ENCODE measurements at places on chromosomes 12 and 14. TPM values are rescaled to one million over a fixed set of nuclear protein-coding genes. Genes with fewer than 3 reads are reported as not detected.

DNA sequence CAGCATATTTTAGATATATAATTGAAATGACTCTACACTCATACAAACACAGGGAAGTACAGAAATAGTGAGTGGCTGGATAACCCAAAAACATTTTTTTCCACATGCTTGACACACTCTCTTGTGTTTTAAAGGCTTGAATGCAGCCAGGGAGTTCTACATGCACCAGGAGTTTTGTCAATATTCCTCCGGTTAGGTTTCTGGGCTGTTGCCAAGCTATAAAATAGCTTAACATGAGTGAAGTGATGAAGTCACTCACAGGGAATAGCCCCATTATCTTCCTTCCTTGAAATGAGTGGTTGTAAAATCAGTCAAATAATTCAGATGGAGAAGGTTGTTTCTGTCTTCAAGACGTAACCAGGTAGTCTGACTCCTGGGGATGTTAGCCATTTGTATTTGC, 582.7 kb downstream of the SLC6A15 start:
- no peaks in the 10 kb centered on the region for H3K36me3 ChIP-seq
- no peak for DNase-seq
- H3K4me1 ChIP-seq = no peaks in the 10 kb centered on the region
- H3K27ac ChIP-seq = no peak overlapping the region

DNA sequence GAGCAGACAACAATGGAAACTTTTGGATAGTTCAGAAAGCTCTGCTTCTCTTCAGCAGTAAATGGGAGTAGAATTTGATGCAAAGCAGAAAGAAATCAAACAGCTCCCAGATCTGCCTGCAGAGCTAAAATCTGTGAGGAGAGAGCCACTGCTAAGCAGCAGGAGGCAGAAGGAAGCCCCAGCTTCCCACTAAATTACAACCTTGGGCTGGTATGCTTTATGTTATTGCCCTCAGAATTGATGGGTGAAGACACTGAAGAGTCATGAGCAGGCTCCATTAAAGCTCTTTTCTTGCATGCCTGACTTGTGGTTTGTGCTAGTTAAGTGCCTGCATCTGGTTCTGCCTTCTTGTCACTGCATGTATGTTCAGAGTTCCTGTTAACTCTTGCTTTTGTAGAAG, 8.4 kb downstream of the ZC2HC1C start:
- H3K4me1 ChIP-seq = no peaks in the 10 kb centered on the region
- H3K27me3 ChIP-seq = no peaks in the 10 kb centered on the region
- H3K27ac ChIP-seq = no peak overlapping the region

GRCh38 chr12:130031571-130032189, 127.9 kb upstream of the TMEM132D start:
- H3K27me3 ChIP-seq = no peaks in the 10 kb centered on the region
- H3K4me1 ChIP-seq = no peaks in the 10 kb centered on the region
- no peaks in the 10 kb centered on the region for H3K36me3 ChIP-seq
- DNase-seq = no peak

DNA sequence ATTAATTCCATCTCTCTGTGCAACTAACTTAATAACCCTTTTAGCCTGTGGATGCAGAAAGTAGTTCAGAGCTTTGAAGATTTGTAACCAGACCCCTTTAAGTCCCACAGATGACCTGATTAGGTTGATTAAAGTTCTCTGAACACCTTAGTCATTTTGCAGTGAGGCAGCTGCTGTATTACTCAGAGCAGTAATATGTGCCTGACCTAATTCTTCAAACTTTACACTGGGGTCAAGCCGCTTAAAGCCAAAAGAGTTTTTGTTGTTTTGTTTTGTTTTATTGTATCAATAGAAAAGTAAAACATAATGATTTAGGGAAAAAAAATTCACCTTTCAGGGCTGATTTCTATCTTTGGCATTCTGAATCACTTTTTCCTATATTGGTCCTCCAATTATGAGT, 78.6 kb upstream of the PLEKHG7 start:
- H3K27me3 ChIP-seq = no peaks in the 10 kb centered on the region
- no peak overlapping the region for H3K4me3 ChIP-seq
- DNase-seq = peak; percentile 51

DNA sequence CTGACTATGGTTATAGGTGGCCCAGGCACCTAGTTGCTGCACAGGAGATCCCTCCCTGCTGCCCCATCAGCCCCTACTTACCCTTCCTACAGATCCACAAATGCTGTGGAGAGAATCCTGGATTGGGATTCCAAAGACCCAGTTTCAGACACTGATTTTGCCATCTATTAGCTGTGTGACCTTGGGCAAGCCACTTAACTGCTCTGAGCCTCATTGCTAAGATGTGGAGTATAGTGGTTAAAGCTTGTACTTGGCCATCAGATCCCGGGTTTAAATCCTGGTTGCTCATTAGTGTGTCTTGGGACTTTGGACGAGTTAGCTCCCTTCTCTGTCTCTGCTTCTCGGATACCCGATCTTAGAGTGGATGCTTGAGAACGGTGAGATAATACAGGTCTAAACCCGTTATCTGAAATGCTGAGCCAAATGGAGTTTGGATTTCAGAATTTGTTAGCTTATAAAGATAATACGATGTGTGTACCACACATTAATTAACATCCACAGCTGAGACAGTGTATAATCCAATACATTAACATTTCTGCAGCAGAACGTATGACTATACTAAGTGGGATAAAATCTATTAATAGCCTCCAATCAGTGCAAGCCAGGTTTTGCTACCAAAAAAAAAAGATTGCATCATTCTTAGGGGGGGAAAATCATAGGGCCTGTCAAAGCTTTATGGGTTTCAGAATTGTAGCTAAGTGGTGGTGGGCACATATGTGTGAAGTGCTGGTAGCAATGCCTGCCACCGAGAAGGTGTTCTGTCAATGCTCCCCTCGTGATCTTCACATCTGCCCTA, 16.0 kb downstream of the PROX2 start:
- DNase-seq = no peak
- H3K27me3 ChIP-seq = no peaks in the 10 kb centered on the region
- no peaks in the 10 kb centered on the region for H3K36me3 ChIP-seq
- peaks cover 3% of the 10 kb centered on the region for H3K4me1 ChIP-seq

The NEUROD4 gene
- total RNA-seq = not detected

DNA sequence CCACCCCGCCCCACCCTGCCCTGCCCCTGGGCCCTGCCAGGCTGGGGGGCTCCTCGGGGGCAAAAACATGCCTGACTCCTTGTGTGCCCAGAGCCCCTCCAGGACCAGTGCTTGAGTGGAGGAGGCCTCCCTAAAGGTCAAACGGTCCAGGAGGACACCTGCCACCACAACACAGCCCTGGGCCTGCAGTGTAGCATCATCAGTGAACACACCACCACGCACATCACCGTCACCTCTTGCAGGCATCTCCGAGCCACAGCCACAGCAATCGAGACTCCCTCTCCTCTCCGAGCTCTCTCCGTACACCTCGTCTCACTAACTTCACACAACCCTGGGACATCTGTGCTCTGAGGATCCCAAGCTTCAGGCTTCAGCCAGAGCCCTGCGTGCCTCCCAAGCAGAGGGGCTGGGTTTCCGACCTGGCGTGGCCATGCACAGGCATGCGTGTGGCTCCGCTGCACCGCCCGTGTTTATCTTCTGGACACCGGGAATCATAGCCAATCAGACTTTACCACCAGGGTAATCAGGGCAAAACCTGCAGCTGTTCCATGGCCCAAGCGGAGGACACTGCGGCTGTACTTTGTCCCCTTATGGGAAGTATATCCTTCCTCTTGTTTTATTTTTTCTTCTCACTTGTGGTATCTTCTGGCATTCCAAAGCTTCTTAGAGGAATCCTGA, 6.2 kb upstream of the DIO3 start:
- no peak overlapping the region for H3K4me3 ChIP-seq
- no peak for DNase-seq
- H3K27me3 ChIP-seq = peaks cover 10% of the 10 kb centered on the region
- no peaks in the 10 kb centered on the region for H3K36me3 ChIP-seq
- H3K4me1 ChIP-seq = no peaks in the 10 kb centered on the region

DNA sequence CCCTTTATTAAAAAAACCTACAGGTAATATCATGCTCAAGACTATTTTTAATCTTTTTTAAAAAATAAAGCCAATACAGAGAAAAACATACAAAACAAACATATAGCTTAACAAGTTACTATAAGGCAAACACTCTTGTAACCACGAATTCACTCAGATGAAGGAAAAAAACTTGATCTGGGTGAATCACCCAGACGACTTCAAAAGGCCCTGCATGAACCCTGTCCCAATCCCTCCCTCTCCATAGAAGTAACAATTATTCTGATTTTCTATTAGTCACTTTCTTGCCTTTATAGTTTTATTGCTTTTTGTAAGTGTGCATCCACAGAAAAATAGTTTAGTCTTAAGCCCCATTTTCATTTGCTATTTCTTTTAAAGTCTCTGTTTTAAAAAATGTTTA, 72.6 kb downstream of the LRP6 start:
- DNase-seq = peak; percentile 68
- H3K4me1 ChIP-seq = peaks cover 2% of the 10 kb centered on the region
- H3K4me3 ChIP-seq = no peak overlapping the region
- no peaks in the 10 kb centered on the region for H3K36me3 ChIP-seq

The MYF6 gene
- total RNA-seq = under 0.01 TPM

- H3K36me3 ChIP-seq = no peaks in the 10 kb centered on the region
- no peak overlapping the region for H3K27ac ChIP-seq
- no peak overlapping the region for H3K4me3 ChIP-seq
- H3K27me3 ChIP-seq = no peaks in the 10 kb centered on the region
Observed at GRCh38 chr12:56884421-56884820, 49.8 kb downstream of the SDR9C7 start.

The SPIC gene
- not detected for total RNA-seq

The MYO1H gene
- not detected for total RNA-seq

DNA sequence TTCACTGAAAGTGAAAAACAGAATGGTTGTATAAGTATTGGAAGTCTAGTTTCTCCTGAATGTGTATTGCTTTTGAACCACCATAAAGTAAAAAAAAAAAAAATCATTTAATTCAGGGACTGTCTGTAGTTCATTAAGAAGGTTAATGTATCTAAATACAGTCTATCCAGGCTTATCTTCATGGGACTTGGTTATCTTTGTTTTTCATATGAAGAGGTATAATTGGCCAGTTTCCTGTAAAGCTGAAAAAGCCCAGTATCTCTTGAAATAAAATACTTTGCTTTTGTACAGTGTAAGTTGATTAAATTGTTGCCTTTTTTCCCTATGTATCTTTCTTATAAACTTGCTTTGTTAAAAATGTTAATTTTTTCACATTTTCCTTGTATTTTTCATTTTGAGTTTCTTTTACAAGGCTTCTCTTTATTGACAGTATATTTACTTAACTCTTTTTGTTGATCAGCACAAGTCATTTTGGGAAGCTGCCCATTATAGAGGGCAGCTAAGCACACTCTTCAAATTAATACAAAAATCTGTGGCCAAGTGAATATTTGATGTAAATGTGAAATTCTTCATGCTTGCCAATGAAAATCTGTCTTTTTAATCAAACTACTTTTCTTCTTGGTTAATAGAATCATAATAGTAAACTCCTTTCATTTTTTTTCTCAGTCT, 156.0 kb downstream of the TMTC3 start:
- H3K27ac ChIP-seq = peak overlapping the region; percentile 89
- no peak for DNase-seq
- no peaks in the 10 kb centered on the region for H3K27me3 ChIP-seq
- peaks cover 17% of the 10 kb centered on the region for H3K4me1 ChIP-seq
- no peak overlapping the region for H3K4me3 ChIP-seq
- H3K36me3 ChIP-seq = no peaks in the 10 kb centered on the region

The GPR162 gene
- 11.8 TPM for total RNA-seq

- H3K4me3 ChIP-seq = no peak overlapping the region
- peak; percentile 6 for DNase-seq
- no peaks in the 10 kb centered on the region for H3K4me1 ChIP-seq
Observed at GRCh38 chr12:20950248-20950647, 139.7 kb downstream of the SLCO1B3 start.

GRCh38 chr12:46556819-46557524, 184.4 kb upstream of the SLC38A2 start:
- no peaks in the 10 kb centered on the region for H3K36me3 ChIP-seq
- peak overlapping the region; percentile 91 for H3K27ac ChIP-seq
- peak; percentile 90 for DNase-seq
- no peak overlapping the region for H3K4me3 ChIP-seq
- H3K4me1 ChIP-seq = peaks cover 18% of the 10 kb centered on the region

The PPFIA2 gene
- 2.1 TPM for total RNA-seq

- no peak for DNase-seq
- no peak overlapping the region for H3K27ac ChIP-seq
- no peaks in the 10 kb centered on the region for H3K36me3 ChIP-seq
- H3K4me1 ChIP-seq = peaks cover 4% of the 10 kb centered on the region
- H3K27me3 ChIP-seq = no peaks in the 10 kb centered on the region
Observed at GRCh38 chr12:130925666-130926015, 28.1 kb upstream of the ADGRD1 start.

- no peaks in the 10 kb centered on the region for H3K27me3 ChIP-seq
- H3K36me3 ChIP-seq = no peaks in the 10 kb centered on the region
- H3K27ac ChIP-seq = no peak overlapping the region
- no peak for DNase-seq
Observed at GRCh38 chr12:107134558-107134957, 41.2 kb upstream of the CRY1 start.

- no peak overlapping the region for H3K4me3 ChIP-seq
- H3K27ac ChIP-seq = no peak overlapping the region
- no peaks in the 10 kb centered on the region for H3K36me3 ChIP-seq
- H3K4me1 ChIP-seq = peaks cover 4% of the 10 kb centered on the region
- DNase-seq = peak; percentile 42
Observed at GRCh38 chr12:90261283-90261682, 552.6 kb upstream of the ATP2B1 start.
